ENCODE measurements at places on chromosomes 16 and 17.

DNA sequence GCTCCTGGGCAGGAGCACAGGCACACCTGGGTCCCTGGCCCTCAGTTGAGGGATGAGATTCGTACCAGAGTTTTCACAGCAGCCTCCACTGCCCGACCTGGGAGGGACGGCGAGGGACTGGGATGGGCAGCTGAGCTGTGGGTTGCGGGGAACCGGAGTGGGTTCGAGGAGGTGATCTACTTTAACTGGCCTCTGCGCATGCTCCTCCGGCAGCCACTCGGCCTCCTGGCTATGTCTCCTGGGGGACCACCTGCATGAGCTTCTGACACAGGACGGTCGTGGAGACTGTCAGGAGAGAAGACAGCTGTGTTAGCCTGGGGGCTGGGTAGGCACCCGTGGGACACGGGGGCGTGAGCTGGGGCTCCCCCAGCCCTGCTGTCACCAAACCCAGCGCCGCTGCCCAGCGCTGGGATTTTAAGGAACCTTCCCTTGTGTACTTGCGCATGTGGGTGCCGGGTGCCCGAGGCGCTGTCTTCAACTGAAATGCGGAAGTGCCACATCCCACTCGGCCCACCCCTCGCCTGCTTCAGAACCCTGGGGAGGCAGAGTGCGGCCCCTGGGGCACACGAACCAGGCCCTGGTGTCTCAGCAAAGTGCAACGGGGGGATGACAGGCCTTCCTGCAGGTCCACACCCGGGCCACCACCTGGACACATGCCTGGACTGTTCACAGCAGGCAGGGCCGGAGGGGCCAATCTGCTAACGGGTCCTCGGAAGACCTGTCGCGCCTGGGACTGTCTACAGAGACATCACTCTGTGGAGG, 36.4 kb downstream of the SLC7A5 start:
- peak; percentile 56 for DNase-seq

GRCh38 chr16:49874613-49875237, 18.8 kb upstream of the ZNF423 start:
- no peak for DNase-seq

GRCh38 chr17:1743088-1743439, 393 bp downstream of the SERPINF2 start:
- no peak for DNase-seq

GRCh38 chr17:47978324-47978723, 7.4 kb downstream of the CDK5RAP3 start:
- peak; percentile 51 for DNase-seq

GRCh38 chr16:57092786-57093411, 516 bp downstream of the CPNE2 start:
- peak; percentile 46 for DNase-seq

- DNase-seq = no peak
These were observed 18.3 kb downstream of the CDIPT start for GRCh38 chr16:29844575-29845331.
